Left forelimb (tissue), 1 donor: ENCODE measurements at places on chromosomes 6 and 20.

DNA sequence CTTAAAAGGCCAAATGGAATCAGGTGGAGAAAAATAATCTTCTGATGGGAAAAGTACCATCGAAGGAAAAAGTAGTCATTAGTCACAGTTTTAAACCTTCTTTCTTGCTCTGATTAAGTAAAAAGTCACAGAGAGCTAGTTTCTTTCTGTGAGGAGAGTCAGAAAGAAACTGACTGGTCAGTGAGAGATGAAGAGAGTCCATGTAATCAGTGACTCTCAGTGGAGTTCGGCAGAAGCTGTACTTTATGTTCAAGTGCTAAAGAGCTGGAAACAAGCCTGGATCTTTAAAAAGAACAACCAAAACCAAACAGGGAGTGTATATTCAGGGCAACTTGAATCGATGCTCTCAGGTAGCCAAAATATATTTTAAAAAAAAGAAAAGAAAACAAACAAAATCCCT lies 44.5 kb downstream of the MDGA1 start:
- DNase-seq = no peak

- peak; percentile 76 for DNase-seq
Measured at GRCh38 chr6:73732845-73733675, 37.1 kb downstream of the CD109 start.

DNA sequence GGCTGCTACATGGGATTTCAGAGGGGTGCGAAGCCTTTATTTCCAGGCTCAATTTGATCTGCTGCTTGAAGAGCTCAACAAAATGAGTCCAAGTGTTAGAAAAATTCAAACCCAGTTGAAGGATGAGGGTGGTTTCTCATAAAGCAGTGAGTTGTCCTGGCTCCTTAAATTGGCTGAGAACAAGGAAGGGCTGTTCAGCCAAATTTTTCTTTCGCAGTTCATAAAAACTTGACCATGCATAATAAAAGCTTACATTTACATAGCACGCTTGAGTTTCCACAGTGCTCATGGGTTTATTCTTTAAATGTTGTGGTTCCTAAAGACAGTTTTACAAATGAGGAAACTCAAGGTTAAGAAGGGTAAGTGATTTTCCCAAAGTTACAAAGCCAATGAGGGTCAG lies 174.4 kb upstream of the FOXA2 start:
- no peak for DNase-seq

DNA sequence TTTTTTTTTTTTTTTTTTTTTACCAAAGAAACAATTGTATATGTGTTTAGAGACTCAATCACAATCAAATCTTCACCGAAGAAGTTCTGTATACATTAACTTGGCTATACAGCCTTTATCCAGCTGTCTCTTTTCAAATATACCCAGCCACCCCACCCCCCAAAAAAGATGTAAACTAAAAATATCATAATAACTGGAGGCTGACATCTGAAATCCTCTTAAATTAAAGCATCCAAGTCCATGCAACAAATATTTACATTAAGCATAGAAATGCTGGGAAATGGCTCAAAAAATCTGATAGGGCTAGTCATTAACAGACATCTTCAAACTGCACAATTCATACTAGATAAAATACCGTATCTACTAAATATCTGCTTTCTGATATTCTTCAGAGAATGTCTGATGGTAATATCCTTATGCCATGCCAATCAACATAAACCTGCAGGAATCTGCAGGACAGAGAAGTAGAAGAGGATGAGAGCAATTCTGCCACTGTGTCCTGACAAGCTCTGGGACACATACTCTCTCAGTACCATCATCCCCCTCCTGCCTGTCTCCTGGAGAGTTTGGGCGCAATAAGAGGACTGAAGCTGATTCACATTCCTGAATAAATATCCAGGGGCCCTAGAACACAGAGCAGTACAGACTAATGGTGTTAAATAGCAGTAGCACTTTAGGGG lies 152.4 kb downstream of the KIF6 start:
- no peak for DNase-seq

DNA sequence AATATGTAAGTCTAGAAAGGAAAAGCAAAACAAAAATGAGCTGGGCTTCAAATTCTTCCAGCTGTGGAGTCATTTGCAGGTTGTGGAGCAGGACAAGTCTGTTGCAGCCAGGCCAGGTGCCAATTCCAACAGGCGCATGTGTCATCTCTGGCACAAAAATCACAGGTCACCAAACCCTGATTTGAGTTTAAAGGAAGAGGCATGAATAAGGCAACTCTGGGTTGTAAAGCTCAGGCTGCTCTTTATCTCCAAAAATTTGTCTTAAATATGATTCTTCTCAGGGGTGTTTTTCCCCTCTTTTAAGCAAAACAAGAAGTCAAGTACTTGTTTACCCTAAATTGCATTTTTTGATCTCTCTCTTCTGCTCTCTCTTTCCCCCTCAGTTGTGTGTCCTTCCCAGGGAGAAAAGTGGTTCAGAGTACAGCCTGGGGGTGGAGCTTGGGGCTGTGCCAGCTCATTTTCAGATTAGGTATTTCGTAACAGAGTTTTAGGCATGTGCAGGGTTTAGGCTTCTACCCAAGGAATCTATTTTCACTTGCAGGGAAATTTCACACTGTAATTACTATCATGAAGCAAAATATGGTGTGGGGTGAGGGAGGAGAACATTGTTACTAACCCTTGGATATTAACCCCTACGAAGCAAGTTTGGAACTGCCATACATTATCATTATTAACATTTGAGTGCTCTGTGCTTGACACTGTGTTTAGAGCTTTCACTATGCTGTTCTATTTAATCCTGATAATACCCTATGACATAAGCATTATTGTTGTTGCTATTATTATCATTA lies 8.3 kb upstream of the NCOA3 start:
- peak; percentile 72 for DNase-seq

- DNase-seq = no peak
Measured at GRCh38 chr6:153698001-153698400, 341.0 kb upstream of the OPRM1 start.

DNA sequence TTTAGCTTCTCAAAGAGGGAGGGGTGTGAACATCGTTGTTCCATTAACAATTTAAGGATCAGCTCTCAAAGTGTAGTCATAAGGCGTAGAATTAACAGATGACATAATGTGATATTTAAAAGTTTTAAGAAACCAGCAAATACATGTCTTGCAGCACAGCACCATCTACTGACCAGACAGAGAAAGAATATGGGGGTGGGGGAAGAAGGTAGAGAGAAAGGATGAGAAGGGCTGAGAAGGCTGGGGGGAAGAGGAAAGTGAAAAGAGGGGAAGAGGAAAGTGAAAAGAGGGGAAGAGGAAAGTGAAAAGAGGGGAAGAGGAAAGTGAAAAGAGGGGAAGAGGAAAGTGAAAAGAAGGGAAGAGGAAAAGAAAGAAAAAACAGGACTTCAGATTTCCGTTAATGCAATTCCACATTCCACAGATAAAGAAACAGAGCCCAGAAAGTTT lies 80.9 kb downstream of the HAO1 start:
- DNase-seq = no peak

DNA sequence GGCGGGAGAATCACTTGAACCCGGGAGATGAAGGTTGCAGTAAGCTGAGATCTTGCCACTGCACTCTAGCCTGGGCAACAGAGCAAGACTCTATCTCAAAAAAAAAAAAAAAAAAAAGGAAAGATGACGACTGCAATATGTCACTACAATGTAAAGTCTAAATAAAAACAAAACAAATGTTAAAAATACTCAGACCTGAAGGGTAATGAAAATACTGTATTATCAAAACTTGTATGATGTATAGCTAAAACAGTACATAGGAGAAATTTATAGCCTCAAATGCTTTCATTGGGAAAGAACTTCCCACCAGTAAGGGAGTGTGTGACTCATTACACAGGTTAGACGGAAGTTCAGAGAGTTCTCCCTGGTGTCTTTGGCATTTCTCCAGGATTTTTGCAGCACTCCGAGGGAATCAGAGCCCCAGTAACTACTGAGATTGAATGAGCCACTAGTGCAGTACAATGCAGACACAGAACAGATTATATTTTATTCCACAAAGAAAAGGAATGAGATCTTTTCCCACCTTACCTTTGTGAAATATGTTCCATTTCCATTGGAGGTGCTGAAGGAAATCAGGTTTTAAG lies 12.5 kb upstream of the RALGAPB start:
- peak; percentile 23 for DNase-seq

DNA sequence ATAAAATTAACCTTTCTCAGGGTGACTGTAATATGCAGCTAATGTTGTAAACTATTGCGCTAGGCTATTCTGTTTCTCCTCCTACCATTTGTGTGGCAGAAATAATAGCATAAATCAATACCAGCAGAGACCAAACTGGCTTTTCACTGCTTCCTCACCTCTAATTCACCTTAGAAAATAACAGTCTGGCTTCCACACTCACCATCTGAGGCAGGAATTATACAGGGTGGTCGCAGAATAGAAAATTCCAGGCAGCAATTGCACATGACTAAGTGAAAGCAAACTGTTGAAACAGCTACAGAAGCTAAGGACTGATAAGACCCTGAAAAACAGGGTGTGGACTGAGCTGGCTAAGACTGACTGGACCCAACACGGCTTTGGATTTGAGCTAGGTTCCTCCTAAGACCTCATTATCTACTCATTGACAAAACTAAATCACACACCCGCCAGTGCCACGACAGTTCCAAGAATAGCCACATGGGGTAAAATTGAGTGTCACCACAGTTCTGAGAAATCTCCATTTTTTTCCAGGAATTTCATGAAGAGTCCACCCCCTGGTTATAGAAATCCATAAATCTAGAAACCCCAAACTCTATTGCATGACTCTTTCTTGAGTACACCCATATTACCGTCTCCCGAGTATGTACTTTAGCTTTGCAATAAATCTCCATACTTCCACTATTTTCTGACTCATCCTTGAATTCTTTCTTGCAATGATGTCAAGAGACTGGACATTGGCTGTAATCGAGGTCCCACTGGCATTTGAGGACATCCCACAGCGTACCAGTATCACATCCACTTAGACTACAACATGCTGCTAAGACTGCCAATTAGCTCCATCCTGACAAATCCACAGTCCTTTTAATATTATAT lies 60.9 kb upstream of the KCNQ5 start:
- no peak for DNase-seq

GRCh38 chr6:36697481-36697903 lies at the start of gene RAB44:
Gene RAB44, plus strand, starts transcription at chr6:36697826. Its CDS starts 6,410 bp downstream, at chr6:36704236.
- DNase-seq = no peak

DNA sequence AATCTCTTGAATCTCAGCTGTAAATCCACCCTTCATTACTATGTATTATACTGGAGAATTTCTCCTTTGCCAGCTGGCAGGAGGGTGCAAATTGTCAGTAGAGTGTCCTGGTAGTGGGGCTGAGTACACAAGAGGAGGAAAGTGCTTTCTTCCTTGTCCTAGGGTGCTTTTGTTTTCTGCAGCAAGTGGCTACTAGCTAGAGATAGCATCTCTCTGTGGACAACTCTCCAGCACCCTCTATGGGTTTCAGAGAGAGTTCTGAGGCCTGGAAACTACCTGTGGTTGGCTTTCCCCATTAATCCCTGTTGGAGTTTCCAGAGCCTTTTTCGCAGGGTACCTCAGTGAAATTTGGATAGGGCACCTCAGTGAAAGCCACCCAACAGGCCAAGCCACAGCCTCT lies 422.5 kb upstream of the RGS17 start:
- DNase-seq = no peak

- DNase-seq = peak; percentile 85
Measured at GRCh38 chr6:45922728-45923351, 92.8 kb downstream of the CLIC5 start.

DNA sequence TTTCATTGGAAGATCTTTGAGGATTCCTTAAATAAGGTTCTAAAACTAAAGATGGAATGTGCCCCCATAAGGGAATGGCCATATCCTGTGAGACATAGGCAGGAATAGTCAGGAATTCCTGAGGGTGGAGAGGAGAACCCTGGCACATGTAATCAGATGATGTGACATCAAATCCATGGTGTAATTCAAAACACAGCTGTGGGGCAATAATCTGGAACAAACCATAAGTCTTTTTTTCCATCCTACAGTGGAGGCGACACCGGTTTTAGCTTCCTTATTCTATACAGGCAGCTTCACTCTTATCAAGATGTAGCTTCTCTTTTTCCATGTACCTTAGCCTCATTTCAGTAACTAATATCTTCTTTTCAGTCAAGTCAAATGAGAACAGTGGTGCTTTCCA lies 133.6 kb upstream of the CITED2 start:
- DNase-seq = no peak

- no peak for DNase-seq
Measured at GRCh38 chr6:125201961-125202729, 48.6 kb downstream of the TPD52L1 start.

GRCh38 chr6:44171899-44172546 lies 13.4 kb downstream of the CAPN11 start:
- DNase-seq = no peak

DNA sequence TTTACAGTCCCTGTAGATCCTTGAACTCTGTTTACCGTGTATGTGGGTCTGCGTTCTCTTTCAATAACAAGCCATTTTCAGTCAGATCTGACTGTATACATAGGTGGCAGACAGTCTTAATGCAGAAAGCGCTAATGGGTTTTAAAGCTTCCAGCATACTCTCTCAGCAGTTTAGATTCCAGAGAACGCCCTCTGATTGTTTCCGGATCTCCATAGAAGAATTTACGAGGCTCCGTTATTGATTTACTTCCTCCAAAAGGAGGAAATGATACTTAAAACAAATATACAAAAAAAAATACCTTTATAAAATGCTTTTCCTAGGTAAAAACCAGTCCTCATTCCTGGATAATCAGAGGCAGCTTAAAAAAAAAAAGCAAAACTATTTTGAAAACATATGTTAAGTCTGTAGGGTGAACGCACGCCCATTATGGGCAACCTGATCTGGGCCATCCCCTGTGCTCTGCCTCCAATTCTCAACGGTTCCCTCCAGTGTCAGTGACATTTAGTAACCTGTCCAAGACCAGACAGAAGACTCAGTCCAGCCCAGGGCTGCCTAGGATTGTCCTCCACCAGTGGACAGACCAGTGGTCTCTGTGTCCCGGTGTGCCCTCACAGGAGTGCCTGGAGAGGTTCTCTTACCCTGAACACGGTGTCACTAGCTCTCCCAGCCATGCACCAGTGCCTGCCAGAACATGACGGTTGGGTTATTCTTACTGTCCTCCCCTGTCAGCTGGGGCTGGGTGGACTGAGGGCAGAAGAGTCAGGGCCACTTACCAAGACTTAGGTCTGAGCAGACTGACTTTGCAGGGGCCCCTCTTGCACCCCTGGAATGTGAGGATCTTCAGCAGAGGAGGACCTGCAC lies 217.3 kb downstream of the ARID1B start:
- no peak for DNase-seq

DNA sequence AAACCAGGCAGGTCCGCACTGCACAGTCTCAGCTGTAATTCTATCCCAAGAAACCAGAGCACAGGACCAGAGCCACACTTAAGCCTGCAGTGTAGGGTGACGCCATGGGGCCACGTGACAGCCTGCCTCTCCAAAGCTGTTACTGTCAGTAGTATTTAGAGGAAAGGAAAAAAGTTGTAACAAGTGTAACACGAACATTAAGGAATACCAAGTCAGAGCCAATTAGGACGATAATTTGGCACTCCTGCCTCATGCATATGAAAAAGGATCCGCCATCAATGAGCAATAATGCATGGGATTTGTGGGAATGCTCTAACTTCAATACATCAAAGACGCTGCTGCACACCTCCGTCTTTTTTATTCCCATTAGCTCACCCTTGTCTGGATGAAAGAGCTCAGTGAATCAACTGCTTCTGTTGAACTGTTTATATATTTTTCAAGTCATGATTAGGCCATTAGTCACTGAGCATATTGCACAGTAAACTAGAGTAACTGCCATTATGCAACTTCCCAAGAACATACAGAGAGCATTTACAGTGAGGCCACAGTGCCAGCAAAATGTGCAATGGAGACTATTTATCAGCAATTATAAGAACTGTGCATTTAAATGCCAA lies 79.9 kb downstream of the ATXN1 start:
- DNase-seq = no peak
